ENCODE measurements at places on chromosomes 5 and 9.

DNA sequence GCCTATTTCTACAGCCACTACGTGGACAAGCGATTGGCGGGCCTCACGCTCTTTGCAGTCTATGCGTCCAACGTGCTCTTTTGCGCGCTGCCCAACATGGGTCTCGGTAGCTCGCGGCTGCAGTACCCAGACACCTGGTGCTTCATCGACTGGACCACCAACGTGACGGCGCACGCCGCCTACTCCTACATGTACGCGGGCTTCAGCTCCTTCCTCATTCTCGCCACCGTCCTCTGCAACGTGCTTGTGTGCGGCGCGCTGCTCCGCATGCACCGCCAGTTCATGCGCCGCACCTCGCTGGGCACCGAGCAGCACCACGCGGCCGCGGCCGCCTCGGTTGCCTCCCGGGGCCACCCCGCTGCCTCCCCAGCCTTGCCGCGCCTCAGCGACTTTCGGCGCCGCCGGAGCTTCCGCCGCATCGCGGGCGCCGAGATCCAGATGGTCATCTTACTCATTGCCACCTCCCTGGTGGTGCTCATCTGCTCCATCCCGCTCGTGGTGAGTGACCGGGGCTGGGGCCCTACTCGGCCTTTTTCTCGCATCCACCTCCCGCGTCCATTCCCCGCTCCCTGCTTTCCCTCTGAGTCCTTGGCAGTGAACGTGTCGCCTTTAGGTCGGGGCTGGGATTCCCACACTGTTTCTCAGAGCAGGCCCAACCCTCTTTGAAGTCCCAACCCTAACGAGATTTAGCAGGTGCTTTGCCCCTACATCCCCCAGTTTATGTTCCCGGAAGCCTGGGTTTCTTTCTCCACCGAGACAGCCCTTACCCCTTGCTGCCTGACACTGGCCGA is 1.8 kb downstream of the PTGER4 start:
- DNase-seq: no peak

- no peak for DNase-seq
Observed at GRCh38 chr9:129252937-129253802, 75.1 kb upstream of the IER5L start.

GRCh38 chr9:127172066-127172707 is 49.8 kb upstream of the ANGPTL2 start:
- DNase-seq: no peak

GRCh38 chr5:175560011-175560410 is 81.7 kb downstream of the SFXN1 start:
- no peak for DNase-seq

GRCh38 chr5:1378096-1378495 is 33.2 kb upstream of the CLPTM1L start:
- no peak for DNase-seq

GRCh38 chr9:5419987-5420386 is 17.7 kb downstream of the PLGRKT start:
- no peak for DNase-seq

DNA sequence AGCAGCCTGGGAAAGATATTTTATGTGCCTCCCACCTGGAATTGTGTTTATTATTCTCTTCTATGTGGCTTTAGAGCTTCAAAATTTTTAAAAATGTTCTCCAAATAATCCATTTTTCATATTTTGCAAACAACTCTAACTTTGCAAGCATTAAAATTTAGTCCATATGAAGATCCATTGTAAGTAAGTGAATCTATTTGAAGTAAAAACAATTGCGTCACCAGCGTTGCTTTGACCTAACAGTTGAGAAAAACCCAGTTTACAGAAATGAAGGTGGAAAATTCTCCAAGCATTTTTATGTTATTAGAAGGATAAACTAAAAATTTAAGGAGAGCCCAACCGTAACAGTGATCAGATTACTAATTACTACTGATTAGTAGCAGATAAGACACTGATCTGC is 38.9 kb upstream of the TLX3 start:
- no peak for DNase-seq

- DNase-seq: no peak
Observed at GRCh38 chr5:83973925-83974815, 253.5 kb upstream of the HAPLN1 start.

- no peak for DNase-seq
Observed at GRCh38 chr9:126683698-126684044, 69.9 kb downstream of the LMX1B start.

DNA sequence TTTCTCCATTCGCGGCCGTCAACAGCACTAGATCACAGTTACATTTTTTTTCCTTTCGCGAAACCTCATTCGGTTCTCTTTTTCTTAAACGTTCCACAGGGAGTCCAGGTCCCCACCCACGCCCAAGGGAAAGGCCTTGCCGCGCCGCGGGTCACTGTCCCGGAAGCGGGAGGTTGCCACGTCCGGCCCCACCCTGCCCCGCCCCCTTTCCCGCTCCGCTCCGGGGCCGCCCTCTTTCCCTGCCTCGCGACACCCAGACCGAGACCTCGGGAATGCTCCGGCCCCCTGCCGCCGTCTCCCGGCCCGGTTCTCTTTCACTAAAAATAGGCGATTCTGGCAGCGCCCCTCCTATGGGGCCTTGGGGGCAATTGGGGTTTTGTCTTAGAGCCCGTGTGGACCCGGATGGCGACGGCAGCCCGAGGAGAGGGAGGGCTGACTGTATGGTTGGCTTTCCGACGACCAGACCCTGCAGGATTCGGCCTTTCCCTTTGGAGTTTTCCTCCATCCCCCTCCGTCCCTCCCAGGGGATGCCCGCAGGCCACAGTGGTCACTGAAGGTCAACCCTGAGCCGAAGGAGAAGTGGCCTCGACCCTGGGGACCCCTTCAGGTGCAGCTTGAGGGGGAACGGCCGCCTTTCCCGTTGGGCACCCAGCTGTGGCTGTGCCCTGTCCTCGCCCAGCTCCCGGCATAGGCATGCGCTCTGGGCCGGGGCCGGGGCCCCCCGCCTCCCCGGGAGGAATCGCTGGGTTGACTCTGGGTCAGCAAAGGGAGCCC is 2.8 kb upstream of the RACK1 start:
- peak; percentile 81 for DNase-seq

DNA sequence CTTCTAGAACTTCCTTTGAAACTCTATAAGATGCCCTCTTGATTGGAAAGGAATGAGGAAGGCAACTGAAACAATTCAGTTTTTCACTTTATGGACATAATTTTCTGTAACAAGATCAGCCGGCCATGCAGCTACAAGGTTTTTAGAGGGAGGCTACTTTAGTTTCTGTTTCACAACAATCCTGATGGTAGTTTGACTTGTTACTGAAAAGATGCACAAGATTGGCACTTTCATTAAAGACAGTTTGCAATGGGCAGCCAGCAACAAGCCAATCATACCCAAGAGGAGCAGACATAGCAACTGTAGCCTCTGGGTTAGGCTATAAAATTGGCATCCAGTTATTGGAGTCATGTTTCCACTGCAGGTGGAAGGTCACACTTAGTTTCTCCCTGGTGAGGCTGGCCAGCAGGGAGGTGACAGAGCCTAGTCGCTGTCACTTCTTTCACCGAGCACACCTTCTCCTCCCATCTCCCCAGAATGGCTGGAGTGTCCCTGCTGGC is 74.3 kb upstream of the TGFBR1 start:
- DNase-seq: no peak

- DNase-seq: peak; percentile 34
Observed at GRCh38 chr5:87127426-87127825, 140.3 kb upstream of the RASA1 start.

GRCh38 chr5:142295084-142295758 is 29.6 kb downstream of the SPRY4 start:
- peak; percentile 56 for DNase-seq

- no peak for DNase-seq
Observed at GRCh38 chr5:88685591-88686541, 197.1 kb downstream of the MEF2C start.

- no peak for DNase-seq
Observed at GRCh38 chr9:93254806-93255493, 71.0 kb downstream of the WNK2 start.

GRCh38 chr5:17129093-17129849 is 88.2 kb upstream of the BASP1 start:
- peak; percentile 20 for DNase-seq

DNA sequence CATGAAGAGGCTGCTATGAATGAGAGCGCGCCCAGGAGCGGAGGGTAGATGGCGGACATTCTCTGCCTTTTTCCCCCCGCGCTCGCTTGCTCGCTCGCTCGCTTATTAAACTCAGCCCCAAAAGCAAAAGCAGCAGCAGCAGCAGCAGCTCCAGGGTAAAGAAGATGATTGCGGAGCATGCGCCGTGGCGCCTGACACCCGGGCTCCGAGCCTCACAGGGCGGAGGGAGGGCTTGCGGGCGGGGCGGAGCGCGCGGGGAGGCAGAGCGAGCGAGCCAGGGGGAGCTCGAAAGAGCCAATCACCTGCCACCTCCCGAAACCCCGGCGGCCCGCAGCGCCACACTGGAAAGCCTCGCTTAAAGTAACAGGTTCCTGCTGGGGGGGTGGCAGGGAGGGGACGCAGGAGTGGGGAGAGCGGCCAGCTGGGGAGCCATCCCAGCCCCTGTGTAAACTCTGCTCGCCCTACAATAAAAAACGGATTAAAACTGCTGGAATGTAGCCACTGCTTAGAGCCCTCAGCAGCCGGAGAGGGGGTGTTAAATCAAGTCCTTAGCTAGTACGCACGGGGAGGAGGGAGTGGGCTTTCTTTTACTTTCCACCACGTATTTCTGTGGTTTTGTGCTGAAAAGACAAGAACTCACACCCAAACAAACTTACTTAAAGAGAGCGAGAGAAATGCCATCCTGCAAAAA is at the start of gene MLLT3:
TSS of gene MLLT3 (minus strand) at position 170 of the 691 bp plus-strand sequence.
- peak; percentile 96 for DNase-seq

DNA sequence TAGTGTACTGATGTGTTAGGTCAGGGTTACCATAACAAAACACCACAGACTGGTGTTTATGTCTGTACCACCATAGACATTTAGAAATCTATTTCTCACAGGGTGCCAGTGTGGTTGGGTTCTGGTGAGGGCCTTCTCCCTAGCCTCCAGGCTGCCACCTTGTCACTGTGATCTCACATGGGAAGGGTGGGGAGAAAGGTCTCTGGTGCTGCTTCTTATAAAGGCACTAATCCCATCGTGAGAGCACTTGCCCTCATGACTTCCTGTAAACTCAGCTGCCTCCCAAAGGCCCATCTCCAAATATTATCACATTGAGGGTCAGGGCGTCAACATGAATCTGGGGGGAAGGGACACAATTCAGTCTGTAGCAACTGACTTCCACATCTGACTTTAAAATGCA is 49.8 kb downstream of the PIK3R1 start:
- DNase-seq: no peak

DNA sequence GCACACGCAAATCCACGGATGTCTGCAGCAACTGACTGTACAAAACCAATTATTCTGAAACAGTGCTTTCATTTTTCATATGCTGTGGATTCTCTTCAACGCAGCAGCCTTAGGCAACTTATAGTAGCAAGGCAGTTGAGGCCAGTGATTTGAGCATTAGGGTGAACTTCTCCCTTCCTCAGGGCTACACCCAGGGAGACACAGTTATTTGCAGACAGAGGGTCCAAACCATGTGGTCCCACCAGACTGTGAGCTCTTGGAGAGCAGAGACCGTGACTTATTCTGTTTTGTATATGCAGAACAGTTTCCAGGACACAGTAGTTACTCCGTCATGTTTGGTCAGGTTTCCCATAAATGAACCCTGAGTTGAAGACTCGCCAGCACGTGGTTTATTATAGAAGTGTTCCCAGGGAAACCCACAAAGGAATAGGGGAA is 19.0 kb upstream of the WHRN start:
- DNase-seq: no peak

DNA sequence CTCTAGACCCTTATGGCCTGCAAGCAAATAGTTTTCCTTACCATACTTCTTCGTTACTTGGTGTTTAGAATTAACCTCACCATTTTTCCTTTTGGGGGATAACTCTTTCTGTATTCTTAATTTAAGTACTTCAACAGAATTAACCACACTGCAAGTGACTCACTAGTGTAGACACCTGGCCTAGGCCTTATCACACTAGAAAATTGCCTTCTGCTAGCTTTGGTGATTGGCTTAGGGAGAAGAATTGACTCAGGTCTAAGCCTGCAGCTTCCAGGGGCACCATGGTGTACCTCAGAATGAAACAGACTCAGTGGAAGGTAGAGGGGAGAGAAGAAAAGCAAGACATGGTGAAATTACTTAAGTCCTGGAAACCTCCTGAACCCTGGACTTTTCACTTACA is 112.8 kb upstream of the HMHB1 start:
- no peak for DNase-seq

DNA sequence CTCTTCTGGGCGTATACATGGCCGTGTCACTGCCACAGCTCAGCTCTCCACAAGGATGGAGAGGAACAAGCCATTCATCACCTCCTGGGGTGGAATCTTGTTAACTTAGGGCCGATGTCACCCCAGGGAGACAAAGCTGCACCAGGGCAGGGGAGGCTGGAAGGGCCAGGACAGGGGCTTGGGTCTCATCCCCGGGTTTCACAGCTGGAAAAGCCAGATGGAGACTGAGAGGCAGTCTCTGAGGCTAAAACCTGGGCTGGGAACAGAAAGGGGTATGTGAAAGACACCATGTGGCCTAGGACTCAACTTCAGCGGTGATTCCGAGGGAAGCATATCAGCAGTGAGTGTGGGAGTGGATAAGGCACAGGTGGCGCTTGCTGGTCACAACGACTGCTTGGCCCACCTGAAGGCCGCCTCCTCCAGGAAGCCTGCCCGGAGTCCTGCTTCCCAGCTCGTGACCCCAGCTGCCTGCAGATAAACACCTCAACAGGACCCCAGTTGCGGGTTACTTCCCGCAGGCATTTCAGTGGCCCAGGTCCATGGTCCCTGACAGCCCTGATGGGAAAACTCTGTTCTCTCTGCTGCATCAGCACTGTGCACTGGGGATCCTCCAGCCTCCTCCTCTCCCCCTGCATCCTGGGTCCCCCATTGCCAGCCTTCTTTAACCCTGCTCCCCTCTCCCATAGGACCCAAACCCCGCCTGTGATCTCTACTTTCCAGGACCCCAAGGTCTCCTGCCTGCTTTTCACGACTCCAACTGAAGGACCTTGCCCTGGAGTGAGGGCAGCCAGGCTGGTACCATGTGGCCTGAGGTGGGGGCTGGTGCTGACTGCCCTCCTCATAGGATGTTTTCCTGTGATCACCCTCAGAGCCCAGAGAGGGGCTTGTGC is 51.7 kb upstream of the FCN1 start:
- DNase-seq: no peak

DNA sequence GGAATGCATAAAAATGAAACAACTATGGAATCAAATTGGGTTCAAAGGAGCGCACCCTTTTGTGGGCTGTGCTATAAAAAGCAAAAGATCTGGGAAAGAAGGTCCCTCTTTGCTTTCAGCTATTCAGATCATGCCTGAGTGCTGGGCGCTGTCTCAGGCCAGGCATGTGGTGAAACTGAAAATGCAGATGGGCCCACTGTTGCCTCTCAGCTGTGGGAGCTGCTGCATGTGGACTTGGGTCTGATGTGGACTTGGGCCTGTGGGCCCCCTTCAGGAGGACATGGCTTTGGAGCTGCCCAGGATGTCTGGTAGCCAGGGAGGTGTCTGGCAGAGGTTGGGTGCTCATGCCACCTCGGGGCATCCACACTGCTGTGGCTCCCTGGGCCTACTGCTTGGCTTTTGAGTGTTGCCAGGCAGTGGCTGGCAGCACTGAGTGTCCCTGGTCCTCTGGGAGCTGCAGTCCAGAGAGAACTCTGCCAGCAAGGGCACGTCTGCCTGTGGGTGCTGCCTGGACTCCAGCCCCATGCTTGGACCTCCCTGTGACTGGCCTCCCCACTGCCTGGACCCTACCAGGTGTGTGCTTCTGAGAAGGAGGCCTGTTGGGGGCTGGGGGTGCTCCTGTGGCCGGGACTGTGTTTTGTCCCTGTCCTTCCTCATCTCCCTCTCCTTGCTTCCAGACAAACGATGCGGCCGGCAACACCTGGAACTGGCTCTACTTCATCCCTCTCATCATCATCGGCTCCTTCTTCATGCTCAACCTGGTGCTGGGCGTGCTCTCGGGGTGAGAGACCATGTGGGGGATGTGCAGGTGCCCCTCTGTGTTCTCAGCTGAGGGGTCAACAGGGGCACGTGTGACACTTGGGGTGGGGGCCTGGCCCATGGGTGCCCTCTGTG is 74.3 kb downstream of the CACNA1B start:
- DNase-seq: no peak
